ENCODE measurements at places on chromosomes 5 and 9.
A peak's percentile ranks its signal among the peaks of the same experiment; 100 is the strongest.

DNA sequence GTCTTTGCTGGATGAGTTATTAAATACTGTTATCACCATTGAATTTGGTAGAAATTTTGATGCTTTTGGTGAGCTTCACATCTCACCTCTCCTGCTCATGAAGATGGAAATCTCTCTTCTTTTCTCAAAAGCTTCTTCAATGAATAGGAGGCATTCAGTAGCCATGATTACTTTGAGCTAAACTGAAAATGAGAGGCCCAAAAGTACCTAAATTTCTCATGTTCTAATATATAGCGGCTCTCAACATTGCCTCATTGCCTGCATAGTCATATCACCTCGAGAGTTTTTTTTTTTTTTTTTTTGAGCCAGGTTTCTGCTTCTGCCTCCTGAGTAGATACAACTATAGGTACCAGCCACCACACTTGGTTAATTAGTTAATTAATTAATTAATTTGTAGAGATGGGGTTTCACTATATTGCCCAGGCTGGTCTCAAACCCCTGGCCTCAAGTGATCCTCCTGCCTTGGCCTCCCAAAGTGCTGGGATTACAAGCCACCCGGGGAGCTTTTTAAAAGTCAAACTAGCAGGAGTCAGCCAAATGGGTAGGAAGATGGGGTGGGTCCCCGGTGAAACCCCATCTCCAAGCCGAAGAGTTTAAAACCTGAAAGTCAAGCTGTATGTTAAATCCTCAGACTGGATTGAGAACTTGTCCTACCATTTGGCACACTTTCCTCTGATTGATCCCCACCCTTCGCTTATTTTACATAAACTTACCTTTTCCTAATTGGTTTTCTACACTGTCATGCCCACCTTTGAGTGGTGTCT is 169.0 kb downstream of the DOCK2 start:
- DNase-seq, result no peak

DNA sequence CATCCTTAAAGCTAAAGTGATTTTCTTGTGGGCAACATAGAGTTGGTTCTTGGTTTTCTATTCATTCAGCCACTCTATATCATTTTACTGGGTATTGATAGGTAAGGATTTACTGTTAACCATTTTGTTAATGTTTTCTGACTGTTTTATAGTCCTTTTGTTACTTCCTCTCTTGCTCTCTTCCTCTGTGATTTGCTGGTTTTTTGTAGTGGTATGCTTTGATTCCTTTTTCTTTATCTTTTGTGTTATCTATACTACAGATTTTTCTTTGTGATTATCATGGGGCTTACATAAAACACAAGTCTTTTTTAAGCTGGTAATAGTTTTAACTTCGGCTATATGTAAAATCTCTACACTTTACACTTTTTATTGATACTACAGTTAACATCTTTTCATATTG is 43.3 kb downstream of the CREBRF start:
- no peak for DNase-seq

DNA sequence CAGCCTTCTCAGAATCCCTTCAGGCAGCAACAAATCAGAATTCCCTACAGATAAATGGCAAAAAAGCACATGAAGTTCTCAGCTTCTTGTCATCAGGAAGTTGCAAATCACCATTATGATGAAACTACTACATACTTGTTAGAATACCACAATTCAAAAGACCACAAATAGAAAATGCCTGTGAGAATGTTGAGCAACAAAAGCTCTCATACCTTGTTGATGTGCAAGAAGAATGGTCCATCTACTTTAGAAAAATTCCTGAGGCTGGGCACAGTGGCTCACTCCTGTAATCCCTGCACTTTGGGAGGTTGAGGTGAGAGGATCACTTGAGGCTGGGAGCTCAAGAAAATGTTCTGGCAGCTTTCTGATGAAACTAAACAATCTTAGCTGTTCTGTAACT is 278.1 kb downstream of the ICE1 start:
- no peak for DNase-seq

- DNase-seq, result no peak
Observed at GRCh38 chr5:178286226-178287090, 53.9 kb upstream of the PHYKPL start.

GRCh38 chr5:170183816-170184687 is 48.7 kb upstream of the C5orf58 start:
- DNase-seq, result peak; percentile 11

GRCh38 chr9:12415361-12415760 is 277.8 kb upstream of the TYRP1 start:
- no peak for DNase-seq

All from CMK (cell line).